Stimulated activated CD4-positive, alpha-beta T cell treated with anti-CD3 and anti-CD28 coated beads, Interleukin-12 subunit alpha, Interleukin-12 subunit beta, amount 100 ng/mL, for 4 hours (primary cell): ENCODE measurements at places on chromosomes 12 and 14.

- DNase-seq = peak; percentile 23
Measured at GRCh38 chr12:26833743-26834490, 923 bp upstream of the ITPR2 start.

- DNase-seq = no peak
Measured at GRCh38 chr12:77060136-77060882, 5.1 kb downstream of the E2F7 start.

GRCh38 chr12:53975479-53976152 lies 862 bp upstream of the HOTAIR start:
- no peak for DNase-seq

DNA sequence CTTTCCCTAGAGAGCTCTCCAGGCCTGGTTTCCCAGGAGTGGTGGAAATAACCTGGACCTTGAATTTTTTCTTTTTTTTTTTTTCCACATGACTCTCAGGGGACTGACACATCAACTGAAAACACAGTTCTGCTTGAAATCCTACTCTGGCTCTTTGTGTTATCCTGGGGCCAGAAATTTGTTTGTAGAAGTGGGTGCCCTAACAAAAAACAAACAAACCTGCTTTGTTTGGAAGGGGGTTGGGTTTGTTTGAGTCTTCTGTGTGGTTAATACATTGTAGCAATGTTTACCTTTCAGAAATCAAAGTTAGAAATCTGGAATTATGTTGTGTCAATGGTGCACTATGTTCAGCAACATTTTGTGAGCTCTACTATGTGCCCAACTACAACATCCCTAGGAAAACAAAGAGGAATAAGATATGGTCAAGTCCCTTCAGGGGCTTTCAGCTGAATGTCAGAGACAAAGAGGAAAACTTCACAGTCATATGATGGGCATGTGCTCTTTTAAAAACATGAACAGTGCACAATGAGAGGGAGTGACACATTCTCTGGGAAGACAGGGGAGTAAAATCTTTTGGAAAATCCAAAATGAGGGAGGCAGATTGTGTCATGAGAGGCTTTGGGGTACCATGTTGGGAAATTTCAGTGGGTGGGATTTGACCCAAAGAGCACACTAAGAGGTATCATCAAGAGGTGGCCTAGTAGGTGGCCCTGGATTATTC lies 1.5 kb upstream of the IGF1 start:
- DNase-seq = no peak

- DNase-seq = no peak
Measured at GRCh38 chr12:66074561-66074960, 56.0 kb downstream of the LLPH start.

GRCh38 chr12:7369274-7369729 lies 65.4 kb downstream of the ACSM4 start:
- DNase-seq = no peak

GRCh38 chr12:109938947-109939346 lies 38.9 kb downstream of the TCHP start:
- DNase-seq = no peak

DNA sequence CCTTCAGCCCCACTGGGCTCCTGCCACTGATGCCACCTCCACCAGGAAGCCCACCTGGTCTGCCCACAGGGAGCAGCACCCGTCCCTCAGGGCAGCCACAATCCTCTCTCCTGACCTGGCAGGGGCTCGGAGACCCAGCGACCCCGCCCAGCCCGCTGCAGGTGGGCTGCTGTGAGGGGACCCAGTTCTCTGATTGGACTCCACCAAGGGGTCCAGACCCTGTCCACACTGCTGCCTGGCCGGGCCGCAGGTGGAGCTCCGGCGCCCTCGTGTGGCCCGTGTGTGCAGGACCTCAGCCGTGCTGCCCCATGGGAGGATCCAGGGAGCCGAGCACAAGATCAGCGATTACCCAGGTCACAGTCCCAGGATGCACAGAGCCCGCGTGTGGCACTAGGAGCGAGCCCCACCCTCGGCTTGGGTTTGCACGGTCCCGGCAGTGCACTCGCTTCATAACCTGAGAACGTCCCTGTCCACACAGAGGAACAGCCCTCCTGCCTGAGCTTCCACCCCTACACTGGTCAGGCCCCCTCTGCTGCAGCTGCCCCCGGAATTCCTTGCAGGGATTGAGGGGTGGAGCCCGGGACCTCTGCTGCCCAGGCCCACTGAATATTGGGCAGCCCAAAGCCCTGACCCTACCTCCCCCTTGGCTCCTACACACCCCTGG lies 35.4 kb upstream of the TMEM179 start:
- peak; percentile 41 for DNase-seq

- peak; percentile 36 for DNase-seq
Measured at GRCh38 chr12:57759360-57759980, 4.6 kb downstream of the MARCHF9 start.

GRCh38 chr14:21205026-21205677 lies 49.3 kb upstream of the OR5AU1 start:
- no peak for DNase-seq

- no peak for DNase-seq
Measured at GRCh38 chr12:92094751-92095161, 50.9 kb downstream of the BTG1 start.

DNA sequence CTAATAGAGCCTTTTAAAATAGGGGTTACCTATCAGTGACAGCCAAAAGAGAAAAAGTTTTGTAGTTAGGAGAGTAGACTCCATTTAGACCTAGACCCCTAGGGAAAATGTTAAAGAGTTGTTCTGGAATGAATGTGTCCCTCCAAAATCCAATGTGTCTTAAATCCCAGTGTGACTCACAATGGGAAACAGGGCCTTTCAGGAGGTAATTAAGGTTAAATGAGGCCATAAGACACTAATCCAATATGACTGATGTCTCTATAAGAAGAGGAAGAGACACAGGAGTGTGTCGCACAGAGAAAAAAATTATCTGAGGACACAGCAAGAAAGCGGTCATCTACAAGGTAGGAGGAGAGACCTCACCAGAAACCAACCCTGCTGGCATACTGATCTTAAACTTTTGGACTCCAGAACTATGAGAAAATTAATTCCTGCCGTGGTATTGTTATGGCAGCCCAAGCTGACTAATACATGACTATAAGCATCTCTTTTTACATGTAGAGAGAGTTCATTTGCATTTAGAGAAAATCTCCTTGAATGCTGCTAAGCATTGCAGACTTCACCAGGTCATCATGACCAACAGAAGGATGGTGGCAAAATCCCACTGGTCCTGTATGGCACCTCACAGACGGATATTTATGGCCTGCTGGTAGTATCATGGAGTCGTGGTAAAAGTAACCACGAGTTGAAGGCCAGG lies 259.6 kb upstream of the TMTC1 start:
- DNase-seq = no peak

DNA sequence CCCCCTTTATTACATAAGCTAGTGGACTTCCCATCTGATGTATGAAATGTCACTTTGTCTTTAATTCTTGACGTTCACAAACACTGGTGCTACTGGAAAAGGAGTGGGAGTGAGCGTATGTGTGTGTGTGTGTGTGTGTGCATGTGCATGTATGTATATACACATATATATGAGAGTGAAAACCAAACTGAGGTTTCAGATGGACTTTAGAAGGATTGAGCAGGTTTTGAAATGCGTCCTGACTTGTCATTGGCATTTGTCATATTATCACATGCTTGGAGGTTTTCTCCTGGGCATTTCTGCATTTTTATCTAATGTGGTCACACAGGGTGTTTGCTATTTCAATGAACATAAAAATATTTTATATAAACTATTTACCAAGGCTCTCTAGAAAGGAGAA lies 1085.9 kb downstream of the BCL11B start:
- DNase-seq = no peak

DNA sequence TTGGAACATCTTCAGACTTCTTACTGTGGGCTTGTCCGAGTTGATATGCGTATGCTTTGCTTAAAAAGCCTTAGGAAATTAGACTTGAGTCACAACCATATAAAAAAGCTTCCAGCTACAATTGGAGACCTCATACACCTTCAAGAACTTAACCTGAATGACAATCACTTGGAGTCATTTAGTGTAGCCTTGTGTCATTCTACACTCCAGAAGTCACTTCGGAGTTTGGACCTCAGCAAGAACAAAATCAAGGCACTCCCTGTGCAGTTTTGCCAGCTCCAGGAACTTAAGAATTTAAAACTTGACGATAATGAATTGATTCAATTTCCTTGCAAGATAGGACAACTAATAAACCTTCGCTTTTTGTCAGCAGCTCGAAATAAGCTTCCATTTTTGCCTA lies 8.8 kb downstream of the LRR1 start:
- no peak for DNase-seq

GRCh38 chr12:116894913-116895312 lies 13.7 kb upstream of the HRK start:
- DNase-seq = no peak

DNA sequence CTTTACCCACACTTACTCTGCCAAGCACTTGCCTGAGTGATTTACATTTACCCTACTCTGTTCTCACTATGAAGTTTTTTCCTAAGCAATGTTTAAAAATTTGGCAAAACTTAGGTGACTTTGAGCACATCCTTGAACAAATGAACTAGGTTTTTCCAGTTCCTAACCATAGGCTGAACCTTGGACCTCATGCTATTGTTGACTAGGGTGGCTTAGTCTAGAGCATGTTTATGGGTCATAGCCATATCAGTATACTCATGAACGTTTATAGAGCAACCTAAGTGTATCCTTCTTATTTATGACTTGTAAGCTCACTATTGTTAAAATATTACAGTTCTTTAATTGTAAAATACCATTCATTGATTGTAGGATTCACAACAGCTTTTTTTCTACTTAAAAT lies 85.0 kb upstream of the KRR1 start:
- no peak for DNase-seq

DNA sequence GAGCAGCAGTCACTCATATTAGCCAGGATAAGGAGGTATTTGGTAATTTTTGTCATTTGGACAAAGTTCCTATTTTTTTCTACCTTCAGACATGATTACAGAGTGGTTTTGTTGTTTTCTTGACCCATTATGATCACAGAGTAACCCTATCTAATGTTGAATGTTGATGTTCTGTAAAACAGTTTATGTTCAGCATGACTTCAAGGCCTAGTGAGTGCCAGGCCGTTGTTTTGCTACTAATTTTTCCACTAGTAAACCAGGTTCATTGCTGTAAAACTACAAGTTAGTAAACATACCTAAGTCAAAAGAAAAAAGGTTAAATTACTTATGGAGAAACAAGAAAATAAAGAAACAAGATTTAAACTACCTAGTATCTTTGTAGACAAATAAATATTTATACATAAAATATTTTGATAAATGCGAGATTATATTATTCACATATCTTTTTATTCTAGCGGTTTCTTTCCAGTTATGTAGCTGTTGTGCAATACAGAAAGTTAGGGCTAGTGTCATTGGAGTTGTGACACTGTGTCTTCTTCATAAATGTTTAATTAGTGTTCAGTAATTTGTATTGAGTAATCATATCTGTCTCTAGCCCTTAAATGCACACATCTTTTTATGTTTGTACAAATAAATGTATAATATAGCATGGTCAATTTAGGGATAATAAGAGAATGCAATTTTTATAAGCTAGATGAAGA lies 16.5 kb downstream of the ETNK1 start:
- DNase-seq = no peak
